ENCODE measurements at places on chromosomes 5 and 9.

DNA sequence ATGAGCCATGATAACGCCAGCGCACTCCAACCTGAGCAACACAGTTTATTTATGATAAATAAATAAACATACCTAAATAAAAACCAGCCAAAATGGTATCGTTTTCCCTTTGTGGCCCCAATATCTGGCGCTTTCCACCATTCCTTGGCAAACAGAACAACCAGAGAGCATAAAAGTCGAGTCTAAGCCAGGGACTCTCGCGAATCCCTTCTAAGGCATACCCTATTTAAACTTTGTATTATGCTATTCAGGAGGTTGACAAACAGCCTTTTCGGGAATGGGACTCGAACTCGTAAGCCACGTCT is 386 bp upstream of the MATR3 start:
- DNase-seq = no peak

DNA sequence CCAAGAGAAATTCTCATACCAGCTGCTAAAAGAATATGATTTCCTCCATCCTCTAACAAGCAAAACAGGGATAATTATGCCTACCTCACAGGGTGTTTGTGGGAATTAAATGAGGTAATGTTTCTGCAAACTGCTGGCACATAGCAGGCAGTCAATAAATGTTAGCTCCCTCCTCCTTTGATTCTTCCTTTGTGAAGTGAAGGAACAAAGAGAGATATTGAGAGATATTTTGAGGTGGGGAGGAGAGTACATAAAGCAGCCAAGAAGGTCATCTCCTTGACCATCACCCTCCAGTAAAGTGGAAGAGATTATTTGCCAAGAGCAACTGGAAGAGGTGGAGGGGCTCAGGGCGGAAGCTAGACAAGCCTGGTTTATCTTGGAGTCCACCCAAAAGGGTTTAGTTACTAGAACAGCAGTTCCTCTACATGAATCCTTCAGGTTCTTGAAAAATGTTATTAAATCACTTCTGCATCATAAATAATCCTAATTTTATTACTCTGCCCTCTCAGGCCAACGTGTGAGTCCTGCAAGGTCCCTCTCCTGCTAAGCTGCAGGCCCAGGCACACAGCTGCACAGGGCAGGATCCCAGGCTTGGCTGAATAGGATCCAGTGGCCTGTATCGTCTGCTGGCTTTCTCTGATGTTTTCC is 35.0 kb upstream of the TLE1 start:
- no peak for DNase-seq

DNA sequence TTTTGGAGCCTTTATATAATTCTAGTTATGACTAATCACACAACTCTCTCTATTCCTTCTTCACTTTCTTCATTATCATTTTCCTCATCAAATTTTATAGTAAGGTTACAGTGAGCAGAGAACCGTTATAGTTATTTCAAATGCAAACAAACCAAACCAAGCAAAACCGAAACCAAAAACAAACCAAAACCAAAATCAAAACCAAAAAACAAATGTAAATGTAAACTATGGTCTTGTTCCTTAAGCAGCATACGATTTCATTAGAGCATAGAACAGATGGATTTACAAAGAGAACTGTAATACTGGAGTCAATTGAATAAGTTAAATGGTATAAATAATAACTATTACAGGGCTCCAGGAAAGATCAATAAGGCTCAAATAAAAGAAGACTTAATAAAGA is 447.1 kb downstream of the LRRC70 start:
- DNase-seq = no peak

GRCh38 chr5:123112196-123112595 is 23.2 kb downstream of the PRDM6 start:
- no peak for DNase-seq

DNA sequence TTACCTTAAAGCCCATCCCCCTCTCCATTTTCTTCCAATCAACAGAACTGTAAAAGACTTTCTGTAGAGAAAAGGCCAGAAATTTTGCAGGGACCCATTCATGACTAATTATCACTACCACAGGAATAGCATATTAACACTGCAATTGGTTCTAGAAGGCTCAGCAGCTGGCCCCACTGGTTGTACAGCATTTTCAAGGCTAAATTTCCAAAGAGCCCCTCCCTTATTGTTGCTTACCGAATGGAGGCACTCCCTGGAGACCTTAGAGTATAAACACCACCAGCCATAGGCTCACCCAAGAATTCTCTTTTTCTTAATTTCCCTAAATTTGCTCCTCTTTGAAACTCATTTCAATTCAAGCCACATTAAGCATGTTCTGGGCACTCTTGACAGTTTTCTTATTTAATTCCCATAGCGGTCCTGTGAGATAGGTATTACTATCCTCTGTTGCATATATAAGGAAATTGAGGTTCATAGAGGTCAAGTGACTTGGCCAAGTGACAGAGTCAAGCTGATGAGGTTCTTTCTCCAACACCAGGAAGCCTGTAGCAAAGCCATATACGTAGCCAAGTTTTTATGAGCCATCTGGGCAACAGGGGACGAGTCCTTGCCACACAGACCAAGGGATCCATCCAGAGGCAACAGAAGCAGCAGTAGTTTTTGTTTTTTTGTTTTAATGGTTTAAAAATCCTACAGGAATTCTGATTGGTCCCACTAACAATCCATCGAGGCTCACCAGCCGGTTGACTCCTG is 83.9 kb upstream of the NR5A1 start:
- no peak for DNase-seq

- no peak for DNase-seq
Observed at GRCh38 chr5:10351199-10351905, 2.1 kb upstream of the MARCHF6 start.

DNA sequence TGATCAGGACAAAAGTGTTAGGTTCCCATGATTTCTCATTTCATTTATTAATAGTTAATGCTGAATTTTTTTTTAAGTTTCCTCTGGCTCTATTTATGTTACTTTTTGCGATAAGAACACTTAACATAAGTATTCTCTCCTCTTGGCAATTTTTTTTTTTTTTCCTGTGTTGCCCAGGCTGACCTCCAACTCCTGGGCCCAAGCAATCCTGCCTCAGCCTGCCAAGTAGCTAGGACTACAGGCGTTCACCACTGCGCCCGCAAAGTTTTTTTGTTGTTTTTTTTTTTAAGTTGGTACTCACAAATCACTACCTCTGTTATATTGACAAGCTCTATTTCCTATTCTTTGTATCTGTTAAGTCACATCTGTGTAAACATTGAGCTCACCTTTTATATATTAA is 5.7 kb upstream of the PCYOX1L start:
- no peak for DNase-seq

DNA sequence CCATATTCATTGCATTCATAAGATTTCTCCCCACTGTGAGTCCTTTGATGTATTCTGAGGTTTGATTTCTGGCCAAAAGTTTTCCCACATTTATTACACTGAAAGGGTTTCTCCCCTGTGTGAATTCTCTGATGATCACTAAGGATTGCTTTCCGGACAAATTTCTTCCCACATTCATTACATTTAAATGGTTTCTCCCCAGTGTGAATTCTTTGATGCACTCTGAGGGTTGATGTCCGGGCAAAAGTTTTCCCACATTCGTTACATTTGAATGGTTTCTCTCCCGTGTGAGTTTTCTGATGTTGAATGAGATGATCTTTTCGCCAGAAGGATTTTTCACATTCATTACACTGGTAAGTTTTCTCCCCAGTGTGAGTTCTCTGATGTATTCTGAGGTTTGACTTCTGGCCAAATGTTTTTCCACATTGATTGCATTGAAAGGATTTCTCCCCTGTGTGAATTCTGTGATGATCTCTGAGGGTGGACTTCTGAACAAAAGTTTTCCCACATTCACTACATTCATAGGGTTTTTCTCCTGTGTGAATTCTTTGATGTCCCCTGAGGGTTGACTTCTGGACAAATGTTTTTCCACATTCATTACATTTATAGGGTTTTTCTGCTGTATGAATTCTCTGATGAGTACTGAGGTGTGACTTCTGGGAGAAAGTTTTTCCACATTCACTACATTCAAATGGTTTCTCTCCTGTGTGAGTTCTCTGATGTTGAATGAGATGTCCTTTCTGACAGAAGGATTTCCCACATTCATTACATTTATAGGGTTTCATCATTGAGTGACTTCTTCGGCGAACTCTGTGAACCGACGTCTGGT is 18.8 kb downstream of the ZNF510 start:
- DNase-seq = no peak

GRCh38 chr9:29906065-29906464 is 2332.8 kb upstream of the C9orf72 start:
- DNase-seq = no peak

GRCh38 chr5:156479849-156480248 is 152.9 kb downstream of the SGCD start:
- no peak for DNase-seq

GRCh38 chr5:144422018-144422727 is 251.5 kb downstream of the KCTD16 start:
- DNase-seq = no peak

- no peak for DNase-seq
Observed at GRCh38 chr9:2286825-2287455, 271.8 kb downstream of the SMARCA2 start.
